ENCODE measurements at places on chromosomes 13 and 19.
A peak's percentile ranks its signal among the peaks of the same experiment; 100 is the strongest.

- no peak for DNase-seq
Measured at GRCh38 chr19:3100331-3100730, 6.2 kb downstream of the GNA11 start.

DNA sequence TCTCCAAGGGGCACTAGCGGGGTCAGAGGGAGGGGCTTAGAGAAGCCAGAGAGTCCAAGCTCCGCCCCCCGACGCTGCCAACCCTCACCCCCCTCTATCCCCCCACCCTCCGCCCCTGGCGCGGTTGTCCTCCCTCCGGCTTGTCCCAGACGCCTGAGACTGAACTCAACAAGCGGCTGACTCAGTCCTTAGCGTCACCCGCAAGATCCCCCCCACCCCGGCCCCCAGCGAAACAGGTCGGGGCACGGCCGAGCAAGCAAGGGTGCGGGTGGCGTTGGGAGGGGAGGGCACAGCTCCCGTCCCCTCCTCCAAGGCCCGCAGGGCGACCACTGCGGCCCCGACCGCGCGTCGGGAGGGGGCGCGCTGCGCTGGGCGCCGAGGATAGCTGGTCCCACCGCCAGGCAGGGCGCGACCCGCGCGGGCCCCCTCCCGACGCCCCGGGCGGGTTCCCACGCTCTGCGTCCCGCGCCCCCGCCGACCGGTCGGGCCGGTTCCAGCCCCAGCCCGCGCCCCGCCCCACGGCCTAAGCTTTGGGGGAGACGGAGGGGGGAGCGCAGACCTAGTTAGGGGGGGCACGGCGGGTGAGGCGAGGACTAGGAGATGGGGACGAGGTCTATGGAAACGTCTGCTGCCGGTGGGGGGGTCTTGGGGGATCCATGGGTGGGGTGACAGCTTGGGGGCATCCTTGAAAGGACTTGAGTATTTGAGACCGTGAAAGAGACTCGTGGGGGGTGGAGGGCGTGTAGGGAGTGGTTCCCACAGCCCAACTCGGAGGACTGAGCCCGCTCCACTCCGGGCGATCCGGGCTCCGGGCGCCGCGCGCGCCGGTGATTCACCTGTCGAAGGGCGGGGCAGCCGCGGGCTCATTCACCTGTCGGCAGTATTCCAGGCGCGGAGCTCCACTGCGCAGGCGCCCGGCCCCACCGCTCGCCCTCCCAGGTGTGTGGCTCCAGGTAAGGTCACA, 5.1 kb downstream of the NOTCH3 start:
- DNase-seq = no peak

DNA sequence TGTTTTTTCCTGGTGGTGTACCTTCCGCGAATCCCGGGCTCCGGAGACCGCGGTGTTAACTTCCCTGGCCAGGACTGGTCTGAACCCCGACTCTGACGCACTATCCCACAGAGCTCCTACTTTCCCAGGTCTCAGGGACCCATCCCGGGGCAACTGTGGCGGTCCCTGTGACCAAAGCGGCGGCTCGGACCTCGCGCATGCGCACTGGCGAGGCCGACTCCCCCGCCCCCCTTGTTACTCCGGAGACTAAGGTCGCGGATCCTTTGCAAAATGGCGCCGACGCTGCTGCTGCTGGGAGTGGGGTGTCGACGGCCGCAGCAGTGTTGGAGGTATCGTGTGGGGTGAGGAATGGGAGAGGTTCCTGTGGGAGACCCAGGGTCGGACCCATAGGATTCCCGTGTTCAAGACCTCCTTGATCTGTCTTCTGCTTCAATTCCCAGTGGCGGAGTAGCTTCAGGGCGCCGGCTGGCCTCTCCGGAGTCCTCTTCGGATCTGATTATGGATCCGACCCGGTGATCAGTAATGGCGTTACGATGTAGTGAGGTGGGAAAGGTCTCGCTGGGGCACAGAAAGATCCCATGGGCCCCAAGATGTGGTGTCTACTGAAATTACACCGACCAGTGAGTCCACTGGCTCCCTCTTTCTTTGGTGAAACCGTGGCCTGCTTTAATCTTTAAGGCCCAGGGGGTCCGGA, 66.6 kb upstream of the ZNF527 start:
- no peak for DNase-seq

DNA sequence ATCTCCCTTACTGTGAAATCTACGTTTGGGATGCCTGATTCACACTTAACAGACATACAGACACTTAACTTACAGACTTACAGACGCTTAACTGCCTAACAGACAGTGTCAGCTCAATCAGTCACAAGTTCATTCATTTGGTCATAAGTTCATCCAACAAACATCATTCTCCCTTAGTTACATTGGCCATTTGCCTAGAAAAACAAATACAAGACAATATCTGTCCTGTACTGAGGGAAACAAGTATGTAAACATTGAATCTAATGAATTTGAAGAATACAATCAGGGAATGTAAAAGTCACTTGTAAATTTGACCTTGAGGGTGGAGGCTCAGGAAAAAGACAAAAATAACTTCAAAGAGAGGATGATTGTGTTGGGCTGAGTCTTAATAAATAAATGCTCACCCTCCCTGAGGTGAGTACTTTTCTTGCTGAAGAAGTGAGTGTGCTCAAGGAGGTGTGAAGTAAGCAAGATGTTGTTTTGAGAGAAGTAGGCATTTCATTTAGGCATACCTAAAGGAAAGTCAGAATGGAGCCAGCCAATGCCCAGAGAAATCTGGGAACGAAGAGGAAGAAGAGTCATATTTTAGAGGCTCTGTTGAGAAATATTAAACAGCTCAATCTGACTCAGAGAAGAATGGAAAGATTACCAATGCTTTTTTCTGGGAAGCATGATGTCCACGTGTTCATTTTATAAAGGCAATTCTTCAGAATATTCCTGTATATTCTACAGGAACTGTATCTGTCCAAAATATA, 958.4 kb upstream of the SLC10A2 start:
- no peak for DNase-seq

DNA sequence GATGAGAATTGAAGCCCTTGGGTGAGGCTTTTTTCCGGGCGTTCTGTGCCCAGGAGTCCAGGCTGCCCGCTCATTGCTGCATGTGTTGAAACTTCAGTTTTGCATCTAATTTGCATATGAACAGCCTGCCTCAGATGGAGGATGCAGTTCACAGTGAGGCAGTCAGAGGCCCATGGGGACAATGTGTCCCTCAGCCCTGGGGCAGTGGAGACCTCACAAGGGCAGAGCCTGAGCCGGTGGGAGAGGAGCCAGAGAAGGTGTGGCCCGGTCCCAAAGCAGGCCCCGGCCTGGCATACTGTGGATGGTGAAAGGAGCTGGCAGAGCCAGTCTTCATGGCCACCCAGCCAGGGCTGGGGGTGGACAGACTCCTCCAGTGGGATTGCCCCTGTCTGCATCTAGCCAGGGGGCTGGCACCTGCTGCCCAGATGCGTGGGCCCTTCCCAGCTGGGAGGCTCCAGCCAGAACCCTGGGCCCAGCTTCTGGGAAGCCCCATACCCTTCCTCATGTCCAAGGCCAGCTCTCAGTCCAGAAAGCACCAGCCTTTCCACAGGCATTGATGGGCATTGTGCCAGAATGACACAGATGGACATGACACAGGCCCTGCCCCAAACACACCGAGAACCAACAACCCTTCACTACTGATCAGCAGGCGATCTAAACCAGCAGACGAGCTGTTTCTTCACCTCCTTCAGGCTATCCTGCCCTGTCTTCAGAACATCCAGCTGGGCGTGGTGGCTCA, 32.9 kb upstream of the KCTD15 start:
- no peak for DNase-seq

DNA sequence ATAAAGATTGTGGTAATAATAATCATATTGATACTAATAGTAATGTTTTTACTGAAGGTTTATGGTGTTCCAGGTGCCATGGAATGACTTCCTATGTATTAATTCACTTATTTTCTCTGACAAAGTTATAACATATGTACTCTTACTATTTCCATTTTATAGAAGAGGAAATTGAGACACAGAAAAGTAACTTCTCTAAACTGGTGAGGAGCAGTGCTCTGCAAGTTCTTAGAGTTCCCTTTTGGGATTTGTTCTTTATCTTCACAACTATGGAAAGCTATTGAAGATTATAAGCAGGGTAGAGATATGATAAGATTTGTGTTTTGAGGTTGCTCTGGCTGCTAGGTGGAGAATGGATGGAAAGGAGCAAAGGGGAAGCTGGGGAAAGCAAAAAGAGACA, 83.9 kb upstream of the OLFM4 start:
- no peak for DNase-seq

- no peak for DNase-seq
Measured at GRCh38 chr13:51328488-51328887, 11.0 kb upstream of the SERPINE3 start.

GRCh38 chr13:113470073-113470472, 16.8 kb upstream of the ADPRHL1 start:
- no peak for DNase-seq

DNA sequence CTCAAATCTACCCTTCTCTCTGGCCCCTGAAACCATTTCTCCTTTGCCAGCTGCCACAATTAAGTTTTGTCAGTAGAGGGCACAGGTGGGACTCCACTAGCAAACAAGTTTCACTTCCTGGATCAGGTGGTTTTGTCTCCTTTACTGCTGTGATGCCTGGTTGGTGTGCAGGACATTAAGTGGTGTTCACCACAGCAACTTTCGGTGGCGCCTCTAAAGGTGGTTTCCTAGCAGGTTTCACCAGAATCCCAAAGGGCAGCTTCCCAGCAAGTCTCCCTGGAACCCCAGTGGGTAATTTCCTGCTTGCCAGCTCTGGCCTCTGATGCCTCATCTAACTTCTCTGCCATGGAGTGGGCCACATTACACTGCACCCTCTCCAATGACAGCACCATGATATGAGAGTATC, 16.6 kb downstream of the MED4 start:
- DNase-seq = peak; percentile 80

DNA sequence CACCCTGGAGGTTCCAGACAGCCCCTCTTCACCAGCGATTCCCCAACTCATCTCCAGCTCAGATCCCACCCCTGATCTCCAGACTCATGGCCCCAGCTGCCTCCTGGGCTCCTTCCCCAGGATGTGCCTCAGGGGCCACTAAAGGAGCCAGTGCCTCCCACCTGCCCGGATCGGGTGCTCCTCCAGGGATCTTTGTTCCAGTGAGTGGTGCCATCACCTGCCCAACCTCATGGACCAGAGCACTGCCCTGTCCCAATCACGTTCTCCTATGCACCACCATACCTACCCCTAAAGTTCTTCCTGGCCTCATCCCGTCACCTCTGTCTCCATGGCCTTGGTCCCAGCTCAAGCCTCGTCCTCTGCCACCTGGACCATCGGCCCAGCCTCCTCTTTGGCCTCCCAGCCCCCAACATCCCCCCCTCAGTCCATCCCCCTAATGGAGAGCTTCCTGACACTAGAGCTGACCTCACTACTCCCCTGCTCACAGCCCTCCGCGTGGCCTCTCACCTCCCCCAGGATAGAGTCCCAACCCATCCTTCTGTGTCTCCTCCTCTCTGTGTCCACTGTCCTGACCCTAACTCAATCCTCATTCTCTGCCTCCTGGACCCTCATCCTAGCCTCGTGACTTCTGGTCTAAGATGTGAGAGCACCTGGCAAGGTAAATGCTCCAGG, 8.8 kb upstream of the GARIN5A start:
- no peak for DNase-seq

DNA sequence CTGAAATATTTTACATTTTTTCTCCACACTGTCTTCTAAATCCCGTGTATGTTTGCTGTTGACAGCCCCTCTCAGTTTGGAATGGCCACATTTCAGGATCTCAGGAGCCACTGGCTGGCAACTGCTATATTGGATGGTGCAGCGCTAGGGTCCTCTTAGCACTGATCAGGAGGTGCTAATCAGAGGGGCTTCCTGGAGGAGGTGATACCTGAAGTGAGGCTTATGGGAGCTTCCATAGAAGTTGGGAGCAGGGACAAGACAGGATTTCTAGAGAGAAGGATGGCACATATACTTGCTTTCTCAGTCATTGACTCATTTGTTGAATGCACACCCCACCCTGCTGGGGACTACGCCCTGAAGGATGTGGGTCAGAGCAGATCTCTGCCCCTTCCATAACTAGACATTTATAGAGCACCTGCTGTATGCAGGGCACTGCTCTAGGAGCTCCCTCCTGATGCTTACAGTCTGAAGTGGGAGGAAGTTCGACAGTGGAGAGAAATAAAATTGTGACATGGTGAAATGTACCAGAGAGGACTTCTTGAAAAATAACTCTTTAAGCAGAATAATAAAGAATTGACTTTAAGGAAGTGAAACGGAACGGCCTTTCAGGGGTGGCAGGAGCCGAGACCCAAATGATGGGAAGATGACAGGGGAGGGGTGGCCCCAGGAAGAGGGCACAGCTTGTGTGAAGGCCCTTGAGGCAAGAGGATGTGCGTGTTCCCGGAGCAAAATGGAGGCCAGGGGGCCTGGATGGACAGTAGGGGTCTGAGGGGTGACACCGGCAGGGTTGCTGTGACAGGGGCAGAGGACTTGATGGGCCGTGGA, 13.1 kb downstream of the AP2A1 start:
- DNase-seq = no peak

GRCh38 chr13:67369895-67370660, 139.9 kb upstream of the PCDH9 start:
- no peak for DNase-seq

GRCh38 chr19:4523306-4524110, 5.2 kb upstream of the PLIN4 start:
- DNase-seq = peak; percentile 78

DNA sequence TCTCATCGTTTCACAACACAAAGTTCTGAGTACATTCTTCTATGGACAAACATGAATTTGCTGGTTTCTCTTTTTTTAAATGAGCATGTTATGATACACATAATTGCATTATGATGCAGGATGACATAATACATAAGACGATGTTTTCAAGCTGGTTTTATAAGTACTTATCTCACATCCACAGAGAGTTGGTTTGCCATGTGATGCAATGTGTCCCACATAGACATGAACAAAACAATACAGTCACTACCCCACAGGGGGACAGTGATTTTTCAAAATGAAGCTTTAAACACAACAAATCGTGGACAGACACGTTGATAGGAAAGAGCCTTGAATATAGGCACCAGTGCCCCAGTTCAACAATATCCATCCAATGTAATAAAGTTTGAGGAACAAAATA, 447.1 kb downstream of the KLF12 start:
- no peak for DNase-seq

GRCh38 chr19:10615429-10616023, 9.8 kb upstream of the SLC44A2 start:
- no peak for DNase-seq

DNA sequence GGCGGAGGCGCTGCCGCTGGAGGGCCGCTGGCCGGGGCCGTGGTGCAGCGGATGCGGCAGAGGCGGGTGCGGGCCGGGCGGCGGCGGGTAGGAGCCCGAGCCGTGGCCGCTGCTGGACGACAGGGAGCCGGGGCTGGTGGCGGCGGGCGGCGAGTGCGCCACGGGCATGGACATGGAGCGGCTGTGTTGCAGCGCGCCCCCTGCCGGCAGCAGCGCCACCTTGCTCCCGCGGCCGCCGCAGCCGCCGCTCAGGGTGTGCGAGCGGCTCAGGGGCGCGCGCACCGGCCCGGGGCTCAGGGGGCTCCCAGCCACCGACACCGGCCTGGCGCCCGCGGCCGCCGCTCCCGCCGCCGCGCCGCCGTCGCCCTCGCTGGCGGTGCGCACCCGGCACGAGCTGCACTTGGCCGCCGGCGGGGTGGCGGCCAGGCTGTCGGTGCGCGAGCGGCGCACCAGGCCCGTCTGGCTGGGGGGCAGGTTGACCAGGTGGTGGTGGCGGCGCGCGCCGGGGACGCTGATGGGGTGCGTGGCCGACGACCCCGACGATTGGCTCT, 1.7 kb downstream of the IRS2 start:
- peak; percentile 92 for DNase-seq

Measured in activated CD4-positive, alpha-beta T cell treated with anti-CD3 and anti-CD28 coated beads, Interleukin-2, amount 10 ng/mL, durations not matched to agents 24 days and 14 days (primary cell).